ENCODE measurements at places on chromosomes 2 and 18.

DNA sequence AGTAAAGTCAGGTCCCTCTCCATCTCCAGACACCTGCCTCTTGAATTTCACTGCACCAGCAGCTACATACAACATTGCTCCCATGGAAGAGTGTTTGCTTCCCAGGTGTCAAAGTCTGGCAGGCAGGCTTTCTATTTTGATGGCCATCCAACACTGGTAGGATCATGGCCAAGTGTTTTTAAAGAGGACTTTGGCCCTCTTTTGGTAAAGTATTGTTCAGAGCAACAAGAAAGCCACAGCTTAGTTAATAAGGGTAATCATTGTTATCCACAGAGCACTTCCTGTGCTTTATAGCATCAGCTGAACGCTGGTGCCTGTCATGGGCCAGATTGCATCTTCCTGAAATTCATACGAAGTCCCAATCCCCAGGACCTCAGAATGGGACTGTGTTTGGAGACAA is 133.2 kb downstream of the NCK2 start:
- no peak for DNase-seq

- DNase-seq: no peak
Observed at GRCh38 chr18:50679656-50680055, 119.8 kb downstream of the MAPK4 start.

GRCh38 chr2:229511524-229511923 is 202.8 kb downstream of the DNER start:
- DNase-seq: no peak

DNA sequence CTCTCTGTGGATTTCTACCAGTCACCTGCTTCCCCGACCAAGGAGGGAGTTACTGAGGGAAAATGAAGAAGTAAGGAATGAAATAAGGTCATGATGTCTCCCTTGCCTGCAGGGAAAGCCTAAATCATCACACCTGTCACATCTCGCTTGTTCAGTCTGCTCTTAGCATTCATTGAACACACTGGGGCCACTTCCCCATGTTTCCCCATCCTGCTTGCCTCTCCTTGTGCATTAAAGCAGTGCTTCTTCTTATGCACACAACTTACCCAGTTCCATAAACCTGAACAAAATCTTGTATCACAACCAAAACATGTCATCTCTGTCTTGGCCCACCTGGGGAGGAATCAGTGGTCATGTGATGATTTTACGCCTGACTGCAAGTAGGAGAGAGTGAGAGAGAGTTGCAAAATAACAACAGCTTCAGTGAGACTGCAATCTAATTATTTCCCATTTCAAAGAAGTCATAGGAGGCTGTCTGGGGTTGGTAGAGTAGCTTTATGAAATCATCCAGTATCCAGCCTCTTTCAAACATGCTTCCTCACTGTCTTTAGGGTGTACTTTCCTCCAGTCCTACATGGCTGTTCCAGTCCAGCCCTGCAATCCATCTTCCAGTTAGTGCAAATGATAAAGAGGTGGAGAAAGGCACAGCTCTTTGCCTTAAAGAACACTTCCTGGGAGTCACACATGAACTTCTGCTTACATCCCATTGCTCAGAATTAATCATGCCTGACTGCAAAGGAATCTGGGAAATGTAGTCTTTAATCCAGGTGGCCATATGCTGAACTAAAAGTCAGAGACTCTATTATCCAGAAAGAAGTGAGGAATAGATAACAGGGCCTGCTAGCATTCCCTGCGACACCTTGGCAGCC is 220.1 kb downstream of the HAUS1 start:
- DNase-seq: no peak

DNA sequence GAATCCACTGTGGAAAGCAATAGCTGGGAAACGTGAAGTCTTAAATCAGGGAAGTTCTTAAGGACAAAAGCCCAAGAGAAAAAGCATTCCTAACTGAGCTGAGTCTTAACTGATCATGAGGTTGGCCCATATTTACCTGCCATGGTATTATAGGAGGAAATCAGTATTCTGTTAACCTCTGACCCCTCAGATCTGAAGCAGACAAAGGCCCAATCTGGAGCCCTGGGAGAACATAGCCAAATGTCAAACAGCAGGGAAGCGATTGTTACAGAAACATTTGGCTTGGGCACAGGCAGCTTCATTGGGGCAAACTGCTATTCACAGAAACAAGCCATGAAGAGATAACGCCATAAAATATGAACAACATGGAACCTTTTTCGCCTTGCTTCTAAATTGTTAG is 18.8 kb downstream of the EPHA4 start:
- DNase-seq: no peak

DNA sequence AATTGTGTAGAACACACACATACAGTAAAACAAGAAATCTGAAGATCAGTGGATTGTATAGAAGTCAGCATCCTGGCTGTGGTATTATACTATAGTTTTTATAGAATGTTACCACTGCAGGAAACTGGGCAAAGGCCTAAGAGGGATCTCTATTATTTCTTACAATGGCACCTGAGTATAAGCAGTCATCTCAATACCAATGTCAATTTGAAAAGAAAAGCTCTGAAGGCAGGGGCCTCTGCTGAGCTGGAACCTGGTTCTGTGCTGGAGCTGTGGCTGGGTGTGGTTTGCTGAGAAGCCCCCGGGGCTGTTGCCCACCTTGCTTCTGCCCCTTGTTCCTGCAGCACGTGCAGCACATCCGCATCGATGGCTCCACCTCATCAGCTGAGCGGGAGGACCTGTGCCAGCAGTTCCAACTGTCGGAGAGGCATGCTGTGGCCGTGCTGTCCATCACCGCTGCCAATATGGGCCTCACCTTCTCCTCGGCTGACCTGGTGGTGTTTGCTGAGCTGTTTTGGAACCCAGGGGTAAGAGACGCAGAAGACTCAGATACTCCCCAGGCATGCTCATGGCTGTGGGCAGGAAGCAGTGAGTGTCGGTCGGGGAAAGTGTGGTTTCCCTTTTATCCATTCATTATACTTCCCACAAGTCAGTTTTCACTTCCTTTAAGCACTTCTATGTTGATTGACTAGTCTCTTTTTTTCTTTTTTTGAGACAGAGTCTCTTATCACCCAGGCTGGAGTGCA is 23.5 kb upstream of the RPL37A start:
- no peak for DNase-seq

- no peak for DNase-seq
Observed at GRCh38 chr2:198440833-198441232, 636.4 kb downstream of the PLCL1 start.

DNA sequence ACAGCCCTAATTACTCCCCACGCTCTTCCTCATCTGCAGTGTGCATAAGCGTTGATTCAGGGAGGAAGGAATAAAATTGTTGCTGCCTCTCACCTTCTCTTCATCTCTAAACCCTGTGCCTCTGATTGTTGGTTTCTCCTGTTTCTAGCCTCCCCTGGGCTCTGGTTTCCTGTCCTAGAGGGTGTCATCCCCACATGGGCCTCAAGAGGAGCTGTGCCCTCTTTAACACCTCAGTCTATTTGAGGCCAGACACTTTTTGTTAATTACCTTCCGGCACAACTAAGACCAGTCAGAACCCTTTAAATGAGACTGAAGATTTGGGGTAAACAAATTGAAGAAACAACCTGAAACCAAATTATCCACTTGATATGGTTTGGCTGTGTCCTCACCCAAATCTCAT is 9.7 kb downstream of the CTAGE1 start:
- no peak for DNase-seq

All from heart left ventricle (tissue), 16 donors.